DMS 273 treated with DMSO at 0.1 percent for 48 hours (cell line): ENCODE measurements at places on chromosomes 7 and 10.

GRCh38 chr10:106183041-106183440, 981.5 kb downstream of the SORCS1 start:
- DNase-seq: no peak

DNA sequence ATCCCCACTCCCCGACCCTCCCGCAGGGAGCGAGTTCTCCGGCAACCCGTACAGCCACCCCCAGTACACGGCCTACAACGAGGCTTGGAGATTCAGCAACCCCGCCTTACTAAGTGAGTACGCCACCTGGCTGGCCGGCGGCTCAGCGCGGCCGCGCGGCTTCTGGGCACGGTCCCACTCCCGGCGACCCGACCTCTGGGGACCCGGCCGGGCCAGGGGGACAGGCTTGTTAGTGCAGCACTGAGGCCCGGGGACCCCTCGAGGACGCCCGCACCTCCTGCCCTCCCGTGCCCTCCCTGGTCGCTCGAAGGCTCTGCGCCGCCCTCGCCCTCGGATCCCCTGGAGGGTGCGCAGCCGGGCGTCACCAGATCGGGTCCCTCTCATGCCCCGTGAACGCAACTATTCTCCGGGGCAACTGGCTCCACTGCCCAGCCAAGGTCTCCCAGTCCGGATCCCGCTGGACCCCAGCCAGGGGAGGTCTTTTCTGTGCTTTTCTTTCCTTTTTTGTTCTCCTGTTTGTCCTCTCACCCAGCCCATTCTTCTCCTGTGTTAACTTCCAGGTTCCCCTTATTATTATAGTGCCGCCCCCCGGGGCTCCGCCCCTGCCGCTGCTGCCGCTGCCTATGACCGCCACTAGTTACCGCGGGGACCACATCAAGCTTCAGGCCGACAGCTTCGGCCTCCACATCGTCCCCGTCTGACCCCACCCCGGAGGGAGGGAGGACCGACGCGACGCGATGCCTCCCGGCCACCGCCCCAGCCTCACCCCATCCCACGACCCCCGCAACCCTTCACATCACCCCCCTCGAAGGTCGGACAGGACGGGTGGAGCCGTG, 81.8 kb downstream of the PAX2 start:
- no peak for DNase-seq

- DNase-seq: no peak
Observed at GRCh38 chr10:12819071-12819470, 182.4 kb downstream of the CCDC3 start.

- DNase-seq: peak; percentile 12
Observed at GRCh38 chr7:117169907-117170306, 153.0 kb downstream of the WNT2 start.

DNA sequence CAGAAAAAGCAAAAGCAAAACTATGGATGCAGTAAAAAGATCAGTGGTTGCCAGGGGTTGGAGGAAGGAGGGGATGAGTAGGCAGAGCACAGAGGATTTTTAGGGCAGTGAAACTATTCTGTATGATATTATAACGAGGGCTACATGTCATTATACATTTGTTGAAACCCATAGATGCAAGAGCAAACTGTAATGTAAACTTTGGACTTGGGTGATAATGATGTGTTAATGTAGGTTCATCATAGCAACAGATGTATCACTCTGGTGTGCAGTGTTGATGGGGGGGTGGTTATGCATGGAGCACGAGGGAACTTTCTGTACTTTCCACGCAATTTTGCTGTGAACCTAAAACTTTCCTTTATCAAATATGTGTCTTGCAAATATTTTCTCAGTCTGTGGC, 23.2 kb downstream of the SLK start:
- no peak for DNase-seq

GRCh38 chr10:10644008-10644646, 373.5 kb upstream of the CELF2 start:
- no peak for DNase-seq

- no peak for DNase-seq
Observed at GRCh38 chr7:24854866-24855265, 97.6 kb upstream of the GSDME start.

DNA sequence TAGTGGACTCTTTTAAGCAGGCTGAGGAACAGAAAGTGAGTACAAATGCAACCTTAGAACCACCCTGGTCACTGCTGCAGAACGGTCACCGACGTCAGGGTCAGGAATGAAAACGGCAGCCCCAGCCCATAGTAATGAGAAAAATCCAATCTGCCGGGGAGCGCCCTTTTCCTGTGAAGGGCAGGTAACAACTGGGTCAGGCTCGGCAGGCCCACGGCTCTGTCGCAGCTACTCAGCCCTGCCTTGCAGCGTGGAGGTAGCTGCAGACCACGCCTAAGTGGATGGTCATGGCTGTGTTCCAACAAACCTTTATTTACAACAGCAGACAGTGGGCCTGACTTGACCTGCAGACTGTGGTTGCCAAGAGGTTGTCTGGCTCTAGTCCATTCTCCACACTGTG, 563.2 kb downstream of the DNAJB6 start:
- no peak for DNase-seq

DNA sequence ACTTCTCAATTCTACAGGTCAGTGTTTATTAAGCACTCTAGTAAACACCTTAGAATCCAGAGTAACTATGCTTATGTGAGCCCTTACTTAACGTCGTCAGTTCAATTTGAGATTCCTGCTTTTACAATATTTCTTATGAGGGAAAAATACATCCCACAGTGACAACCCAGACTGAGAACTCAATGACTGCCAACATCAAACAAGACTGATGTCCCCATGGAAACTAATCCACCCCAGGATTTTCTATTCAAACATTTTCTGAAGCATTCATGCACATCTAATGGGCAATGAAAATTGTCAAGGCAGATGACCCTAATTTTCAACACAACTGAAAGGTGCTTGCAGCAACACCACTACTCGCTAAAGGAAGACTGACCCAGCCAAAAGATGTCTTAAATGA, 67.0 kb downstream of the ATE1 start:
- no peak for DNase-seq
